Mammary epithelial cell (primary cell): ENCODE measurements at places on chromosomes 11 and 22. TPM values are rescaled to one million over a fixed set of nuclear protein-coding genes. Genes with fewer than 3 reads are reported as not detected.

GRCh38 chr11:78341841-78342240 is 75.8 kb downstream of the GAB2 start:
- no peak for DNase-seq

Gene GLYATL1
- 0.37 and 1.1 TPM in 2 replicates for total RNA-seq

GRCh38 chr11:76269661-76270261 is 63.5 kb upstream of the WNT11 start:
- no peak for DNase-seq

- no peak for DNase-seq
These were observed 3.0 kb downstream of the CNIH2 start for GRCh38 chr11:66281001-66281400.

Gene PTPN5
- total RNA-seq: not detected in 2 replicates

Gene PTS
- total RNA-seq: 47.5 TPM

GRCh38 chr11:46480909-46481308 is 89.3 kb upstream of the CHRM4 start:
- no peak for DNase-seq

DNA sequence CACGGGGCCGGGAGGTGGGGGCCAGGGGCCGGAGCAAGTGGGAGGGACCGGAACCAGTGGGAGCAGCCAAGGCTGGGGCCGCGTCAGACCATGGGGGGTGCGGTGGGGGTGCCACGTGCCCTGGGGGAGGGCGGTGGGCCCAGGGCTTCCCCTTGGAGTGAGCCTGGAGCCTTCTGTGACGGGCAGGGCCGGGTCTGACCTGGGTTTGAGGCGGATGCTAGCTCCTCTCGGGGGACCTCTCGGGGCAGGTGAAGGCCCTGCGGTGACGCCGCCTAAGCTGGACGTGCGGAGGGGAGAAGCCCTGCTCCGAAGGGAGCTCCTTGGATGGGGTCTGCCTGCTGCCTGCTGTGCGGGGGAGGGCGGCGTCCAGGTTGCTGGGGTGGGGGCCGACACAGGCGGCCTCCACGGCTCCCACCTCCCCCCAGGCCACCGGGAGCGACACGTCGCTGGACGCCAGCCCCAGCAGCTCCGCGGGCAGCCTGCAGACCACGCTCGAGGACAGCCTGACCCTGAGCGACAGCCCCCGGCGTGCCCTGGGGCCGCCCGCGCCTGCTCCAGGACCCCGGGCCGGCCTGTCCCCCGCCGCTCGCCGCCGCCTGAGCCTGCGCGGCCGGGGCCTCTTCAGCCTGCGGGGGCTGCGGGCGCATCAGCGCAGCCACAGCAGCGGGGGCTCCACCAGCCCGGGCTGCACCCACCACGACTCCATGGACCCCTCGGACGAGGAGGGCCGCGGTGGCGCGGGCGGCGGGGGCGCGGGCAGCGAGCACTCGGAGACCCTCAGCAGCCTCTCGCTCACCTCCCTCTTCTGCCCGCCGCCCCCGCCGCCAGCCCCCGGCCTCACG is 115.0 kb downstream of the CACNA1I start:
- no peak for DNase-seq

DNA sequence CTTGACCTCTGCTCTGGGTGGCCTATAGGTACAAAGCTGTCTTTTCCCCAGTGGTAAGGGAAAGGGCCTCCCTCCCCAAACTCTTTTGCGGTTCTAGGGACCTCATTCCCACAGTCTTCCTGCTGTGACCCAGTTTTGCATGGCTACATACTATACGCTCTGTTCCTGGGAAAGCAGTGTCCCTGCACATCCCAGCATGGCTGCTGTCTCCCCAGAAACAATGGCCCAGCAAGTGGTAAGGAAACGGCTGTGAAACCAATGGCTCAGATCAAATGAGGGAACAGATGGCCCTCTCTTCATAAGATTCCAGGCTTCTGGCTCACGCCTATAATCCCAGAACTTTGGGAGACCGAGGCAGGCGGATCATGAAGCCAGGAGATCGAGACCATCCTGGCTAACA is 41.1 kb downstream of the RPL27A start:
- no peak for DNase-seq

GRCh38 chr11:94861306-94861845 is 93.2 kb downstream of the AMOTL1 start:
- no peak for DNase-seq

DNA sequence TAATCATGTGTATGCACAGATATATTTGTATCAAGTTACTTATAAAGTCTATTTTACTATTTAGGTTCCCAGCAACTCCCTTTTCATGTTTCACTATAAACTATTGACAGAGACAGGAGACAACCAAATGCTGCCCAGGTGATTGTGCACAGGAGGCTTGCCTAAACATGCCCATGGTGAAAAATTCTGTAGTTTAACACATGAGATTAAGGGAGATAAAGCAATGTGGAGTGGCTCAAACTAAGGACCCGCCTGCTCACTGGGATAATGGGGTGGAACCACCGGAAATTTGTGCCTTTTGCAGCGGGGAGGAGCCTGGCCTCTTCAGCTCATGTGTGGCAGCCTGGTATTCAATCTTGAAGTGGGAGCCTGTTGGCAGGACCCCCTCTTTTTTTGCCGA is 459.5 kb upstream of the CNTN5 start:
- peak; percentile 32 for DNase-seq

GRCh38 chr11:77411137-77411707 is 62.7 kb downstream of the PAK1 start:
- peak; percentile 20 for DNase-seq

Gene CHADL
- 3.3 TPM for total RNA-seq

GRCh38 chr11:13135385-13136271 is 126.5 kb downstream of the RASSF10 start:
- DNase-seq: peak; percentile 92

Gene KBTBD3
- total RNA-seq: 3.3 TPM

DNA sequence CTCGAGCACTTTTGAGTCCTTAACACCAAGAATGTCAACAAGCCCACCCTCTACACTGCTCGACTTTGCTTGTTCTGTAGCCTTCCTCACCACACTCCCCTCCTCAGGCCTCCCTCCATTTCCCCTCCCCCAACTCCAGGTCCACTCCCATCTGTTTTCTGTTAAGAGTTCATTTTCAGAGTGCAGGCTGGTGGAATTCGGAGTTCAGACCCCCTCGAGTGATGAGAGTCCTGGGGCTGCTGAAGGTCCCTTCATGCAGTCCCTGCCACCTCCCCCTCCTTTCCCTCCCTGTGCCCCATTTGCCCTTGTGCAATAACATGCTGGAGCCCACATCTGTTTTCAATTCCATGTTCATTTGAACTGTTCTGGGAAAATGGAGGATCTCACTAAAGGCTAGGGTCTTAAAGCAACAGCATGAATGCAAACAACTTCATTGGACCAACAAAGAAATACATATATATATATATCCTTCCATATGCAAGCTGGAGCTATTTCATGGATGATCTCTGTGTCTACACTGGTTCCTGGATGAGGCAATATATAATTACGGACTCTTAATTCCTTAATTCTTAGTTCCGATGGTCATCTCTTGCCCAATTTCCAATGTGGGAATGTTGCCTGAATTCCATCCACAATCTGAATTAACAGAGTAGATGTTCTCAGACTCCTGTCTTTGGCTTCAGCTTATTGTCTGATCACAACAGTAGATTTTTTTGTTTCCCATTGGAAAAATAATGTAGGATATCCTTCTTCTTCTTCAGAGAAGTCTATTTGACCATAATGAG is 340.4 kb downstream of the ETS1 start:
- DNase-seq: no peak

GRCh38 chr11:19093976-19094375 is 23.0 kb upstream of the ZDHHC13 start:
- peak; percentile 52 for DNase-seq

GRCh38 chr11:45921561-45922424 is 663 bp upstream of the LARGE2 start:
- no peak for DNase-seq

- no peak for DNase-seq
These were observed 200.4 kb downstream of the RAB38 start for GRCh38 chr11:87974797-87975196.

Gene OR52E4
- total RNA-seq: not detected in 2 replicates

DNA sequence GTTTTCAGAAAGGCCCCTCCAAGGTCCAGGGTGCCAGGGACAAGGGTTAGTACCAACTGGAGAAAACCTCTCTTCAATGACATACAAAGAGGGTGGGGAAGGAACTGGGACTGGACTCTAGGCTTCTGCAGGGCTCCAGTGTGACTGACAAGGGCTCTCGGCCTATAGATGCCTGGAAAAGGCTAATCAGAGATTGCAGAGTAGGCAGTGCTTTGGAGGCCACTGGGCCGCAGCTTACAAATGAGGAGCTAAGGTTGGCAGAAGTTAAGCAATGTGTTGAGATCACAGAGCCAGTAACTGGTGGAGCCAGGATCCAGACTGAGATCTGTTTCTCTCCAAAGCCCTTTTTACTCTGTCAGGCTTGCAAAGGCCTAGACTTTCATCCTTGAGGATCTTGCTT is 7.4 kb upstream of the DGKZ start:
- no peak for DNase-seq

DNA sequence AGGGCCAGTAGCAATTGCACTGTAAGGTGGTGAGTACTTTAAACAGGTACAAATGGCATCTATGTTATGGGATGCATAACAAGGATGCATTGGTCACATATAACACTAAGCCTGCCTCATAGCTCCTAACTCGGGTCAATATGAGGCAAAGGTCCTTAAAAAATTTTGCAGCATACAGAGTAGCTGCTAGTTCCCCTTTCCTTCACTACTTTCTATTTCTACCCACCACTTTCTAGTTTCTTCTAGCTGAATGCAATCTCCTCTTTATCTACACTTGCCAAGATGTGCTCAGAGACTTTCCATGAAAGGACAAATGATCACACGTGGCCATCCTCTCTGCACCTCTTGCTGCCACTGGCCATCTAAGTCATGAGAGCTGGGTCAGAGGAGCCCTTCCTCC is 9.8 kb downstream of the OR51F2 start:
- no peak for DNase-seq

GRCh38 chr11:115741376-115742107 is 237.3 kb upstream of the CADM1 start:
- DNase-seq: peak; percentile 32

GRCh38 chr11:103326070-103326794 is 217.0 kb downstream of the DYNC2H1 start:
- peak; percentile 51 for DNase-seq

GRCh38 chr22:43114958-43115357 is 4.4 kb downstream of the BIK start:
- no peak for DNase-seq

Gene APOA5
- not detected for total RNA-seq

Gene DRICH1
- total RNA-seq: 0.17 TPM

GRCh38 chr11:110473706-110474105 is 44.0 kb downstream of the FDX1 start:
- no peak for DNase-seq

Gene ESAM
- total RNA-seq: not detected in 2 replicates

DNA sequence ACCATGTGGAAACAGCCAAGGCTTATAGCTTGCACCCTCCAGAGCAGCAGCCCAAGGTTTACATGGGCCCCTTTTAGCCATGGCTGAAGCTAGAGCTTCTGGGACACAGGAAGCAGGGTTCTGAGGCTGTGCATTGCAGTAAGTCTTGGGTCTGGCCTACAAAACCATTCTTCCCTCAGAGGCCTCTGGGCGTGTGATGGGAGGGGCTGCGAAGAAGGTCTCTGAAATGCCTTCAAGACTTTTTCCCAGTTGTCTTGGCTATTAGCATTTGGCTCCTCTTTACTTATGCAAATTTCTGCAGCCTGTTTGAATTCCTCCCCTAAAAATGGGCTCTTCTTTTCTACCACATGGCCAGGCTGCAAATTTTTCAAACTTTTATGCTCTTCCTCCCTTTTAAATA is 109.5 kb downstream of the BBOX1 start:
- no peak for DNase-seq

DNA sequence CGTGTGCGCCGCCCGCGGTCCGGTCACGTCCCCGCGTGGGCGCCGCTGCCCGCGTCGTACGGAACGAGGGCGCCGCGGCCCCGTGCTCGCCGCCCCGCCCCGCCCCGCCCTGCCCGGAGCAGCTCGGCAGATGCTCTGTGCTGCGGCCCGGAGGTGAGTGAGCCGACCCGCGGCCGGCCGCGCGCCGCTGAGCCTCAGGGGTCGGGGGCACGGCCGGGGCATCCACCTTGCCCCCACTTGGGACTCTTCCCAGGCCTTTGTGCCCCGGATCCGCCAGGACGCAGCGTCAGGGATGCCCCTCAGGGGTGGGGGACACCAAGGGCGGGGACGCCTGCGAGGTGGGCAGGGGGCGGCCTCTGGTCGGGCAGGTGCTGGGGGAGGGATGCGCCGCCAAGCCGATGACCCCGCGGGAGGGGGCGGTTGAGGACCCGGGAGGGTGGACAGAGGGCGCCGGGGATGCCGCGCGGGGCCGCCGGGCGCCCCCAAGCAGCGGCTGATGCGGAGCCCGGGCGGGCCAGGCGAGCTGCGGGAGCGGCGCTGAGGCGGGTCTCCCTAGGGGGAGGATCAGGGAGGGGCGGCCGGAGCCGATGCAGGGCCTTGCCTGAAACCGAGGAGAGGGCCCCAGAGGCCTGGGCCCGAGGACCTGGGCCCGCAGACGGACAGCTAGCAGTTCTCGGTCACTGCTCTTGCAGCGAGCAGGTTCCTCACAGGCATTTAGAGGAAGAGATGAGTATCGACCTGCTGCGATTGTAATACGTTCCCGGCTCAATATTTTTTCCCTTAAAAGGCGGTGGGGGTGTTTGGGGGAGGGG is at the start of gene GNAZ:
GNAZ (plus strand) TSS at position 102 of the 812 bp plus-strand sequence. CDS start 25,177 bp downstream, outside the sequence.
- DNase-seq: no peak

DNA sequence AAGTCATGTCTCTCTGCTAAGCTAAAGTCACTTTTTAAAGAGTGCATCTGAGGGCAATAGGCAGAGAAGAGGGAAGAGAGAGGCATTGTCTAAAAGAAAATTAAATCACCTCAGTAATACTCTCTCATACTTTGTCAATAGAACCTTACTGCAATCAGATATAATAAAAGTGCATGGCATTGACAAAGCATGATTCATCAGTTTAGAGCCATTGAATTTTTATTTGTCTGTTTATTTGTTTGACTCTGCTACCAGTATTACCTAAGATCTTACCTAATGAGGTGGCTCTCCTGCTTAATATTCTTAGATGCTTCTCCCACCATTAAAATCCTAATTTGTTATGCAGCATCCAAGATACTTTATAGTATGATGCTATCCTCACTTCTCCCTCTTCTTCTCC is 209.0 kb downstream of the PGR start:
- DNase-seq: no peak

DNA sequence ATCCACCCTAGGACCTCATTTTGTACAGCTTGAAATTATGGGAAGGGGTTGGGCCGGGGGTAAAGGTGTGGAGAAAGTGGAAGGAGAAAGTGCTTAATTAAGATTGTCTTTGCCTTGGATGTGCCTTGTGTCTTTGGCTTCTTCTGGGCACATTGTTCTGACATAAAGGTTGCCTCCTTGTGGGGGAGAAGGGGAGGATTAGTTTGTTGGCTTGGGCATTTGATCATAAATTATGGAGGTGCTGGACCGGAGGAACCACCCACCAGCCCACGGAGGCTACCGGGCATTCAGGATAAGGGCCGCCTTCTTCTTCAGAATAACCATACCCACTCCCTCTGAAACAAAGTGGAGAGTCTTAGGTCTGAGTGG is 1.3 kb downstream of the PAFAH1B2 start:
- peak; percentile 43 for DNase-seq

Gene OR8A1
- total RNA-seq: not detected

- DNase-seq: peak; percentile 35
These were observed 1.8 kb downstream of the BCL9L start for GRCh38 chr11:118923721-118924587.

GRCh38 chr22:46349681-46350080 is 14.2 kb downstream of the TRMU start:
- DNase-seq: no peak
